ENCODE measurements at places on chromosomes 11 and 22.

DNA sequence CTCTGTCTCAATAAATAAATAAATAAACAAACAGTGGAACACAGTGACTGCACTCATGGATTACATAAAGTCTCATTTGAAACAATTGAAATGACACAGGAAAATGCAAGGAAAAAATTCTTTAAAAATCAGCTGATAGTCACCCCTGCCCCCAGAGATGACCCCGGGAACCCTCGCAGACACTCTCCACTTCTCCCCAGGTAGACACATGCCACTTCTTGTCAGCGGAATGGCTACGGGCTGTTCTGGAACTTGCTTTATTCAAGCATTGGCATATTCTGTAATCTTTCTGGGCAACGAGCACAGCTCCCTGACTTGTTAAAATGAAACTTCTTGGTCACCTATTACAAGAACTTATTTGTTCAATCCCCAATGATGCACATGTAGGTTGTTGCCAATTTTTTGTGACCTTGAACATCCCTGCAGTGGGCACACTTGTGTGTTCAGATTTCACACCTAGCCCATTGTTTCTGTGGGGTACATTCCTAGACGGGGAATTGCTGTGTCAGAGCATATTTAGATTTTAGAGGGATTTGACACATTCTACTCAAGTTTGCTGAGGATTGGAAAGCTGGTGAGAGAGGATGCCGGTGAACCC is 32.8 kb downstream of the MYEOV start:
- DNase-seq = no peak

GRCh38 chr11:73365352-73366264 is 10.6 kb upstream of the RELT start:
- DNase-seq = no peak

DNA sequence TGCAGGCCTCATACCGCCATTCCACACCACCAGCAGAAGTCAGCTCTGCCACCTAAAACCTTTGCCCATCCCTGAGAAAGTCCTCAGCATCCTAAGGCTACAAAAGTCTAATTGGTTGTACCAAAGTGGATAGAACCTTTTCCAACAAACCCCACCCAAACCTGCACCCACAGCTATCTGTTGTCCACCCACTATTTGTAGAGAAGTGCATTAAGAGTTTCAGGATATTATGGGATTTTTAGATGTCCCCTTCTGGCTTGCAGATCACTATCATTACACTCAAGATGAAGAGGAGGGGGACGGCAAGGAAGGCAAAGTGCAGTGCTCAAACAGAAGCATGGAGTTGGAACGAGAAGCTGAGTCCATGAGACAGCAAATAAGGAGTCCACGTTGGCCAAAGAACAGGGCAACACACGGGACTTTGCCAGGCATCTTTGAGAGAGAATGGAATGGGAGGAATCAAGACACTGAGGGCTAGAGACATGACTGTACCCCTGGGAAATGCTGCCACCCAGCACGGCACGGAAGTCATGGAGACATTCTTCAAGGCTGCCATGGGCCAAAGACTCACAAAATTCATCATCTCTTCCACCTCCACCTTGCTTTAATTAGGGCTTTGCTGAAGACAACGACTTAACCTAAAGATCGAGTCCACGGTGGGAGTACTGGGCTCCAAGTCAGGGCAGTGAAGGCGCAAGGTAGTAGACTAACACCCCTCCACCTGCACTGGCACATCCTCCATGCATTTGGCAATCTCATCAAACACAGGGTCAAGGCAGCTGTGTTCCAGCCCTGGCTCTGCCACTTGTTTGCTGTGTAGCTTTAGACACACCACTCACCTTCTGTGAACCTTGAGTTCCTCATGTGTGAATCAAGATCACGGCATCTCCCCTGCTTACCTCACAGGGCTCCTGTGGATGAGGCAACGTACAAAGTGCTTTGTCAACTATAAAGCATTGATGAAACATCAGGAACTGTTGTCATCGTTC is 112.9 kb upstream of the TMEM45B start:
- DNase-seq = no peak

- no peak for DNase-seq
Measured at GRCh38 chr11:32137869-32138268, 47.0 kb downstream of the RCN1 start.

DNA sequence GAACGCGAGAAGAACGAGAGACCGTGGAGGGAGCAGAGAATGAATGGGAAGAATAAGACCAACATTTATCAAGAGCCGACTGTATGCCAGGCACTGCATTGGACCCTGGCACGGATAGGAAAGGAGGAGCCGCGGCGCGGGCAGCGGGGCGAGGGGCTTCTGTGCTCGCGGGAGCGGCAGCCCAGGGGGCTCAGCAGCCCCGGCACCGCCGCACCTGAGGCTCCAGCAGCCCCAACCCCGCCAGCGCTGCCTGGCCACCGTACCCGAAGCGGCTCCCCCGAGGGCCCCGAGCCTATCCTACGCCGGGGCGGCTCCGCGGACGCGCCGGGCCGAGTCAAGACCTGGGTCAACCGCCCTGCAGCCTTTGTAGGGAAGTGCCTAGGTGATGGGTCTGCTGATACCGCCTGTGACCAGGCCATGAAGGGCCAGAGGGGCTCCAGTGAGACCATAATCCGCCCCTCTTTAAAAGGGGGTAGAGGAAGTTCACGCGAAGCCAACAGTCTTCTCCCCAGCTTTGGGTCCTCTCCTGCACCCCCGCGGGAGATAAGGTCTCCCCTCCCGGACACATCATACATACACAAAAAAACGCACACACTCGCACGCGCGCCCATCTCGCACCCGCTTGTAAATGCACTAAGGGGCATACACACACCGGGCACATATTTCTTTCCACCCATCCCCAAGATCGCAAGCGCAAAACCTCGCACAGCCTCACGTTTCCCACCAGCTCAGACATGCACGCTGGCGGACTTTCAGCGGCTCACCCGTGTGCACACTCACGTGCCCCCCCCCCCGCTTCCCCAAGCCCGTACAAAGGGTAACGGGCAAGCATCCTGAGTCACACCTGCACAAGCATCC is 935 bp upstream of the RTN4RL2 start:
- DNase-seq = no peak

DNA sequence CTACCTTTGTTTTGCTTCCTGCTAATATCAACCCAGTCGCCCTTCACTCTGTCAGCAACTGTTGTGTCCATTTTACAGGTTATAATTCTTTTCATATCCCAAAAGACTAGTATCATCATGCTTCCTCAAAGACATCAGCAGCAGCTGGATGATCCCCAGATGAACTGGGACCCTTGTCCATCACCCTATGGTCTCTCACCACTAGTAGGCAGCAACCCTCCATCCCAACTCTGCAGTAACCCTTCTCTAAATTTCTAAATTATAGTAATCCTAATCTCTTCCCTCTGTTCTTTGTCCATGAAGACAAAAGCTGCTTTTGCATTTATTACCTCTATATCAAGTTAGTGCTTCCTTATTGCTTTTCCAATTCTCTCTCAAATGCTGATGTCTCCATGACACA is 1025.8 kb downstream of the FAM181B start:
- no peak for DNase-seq

DNA sequence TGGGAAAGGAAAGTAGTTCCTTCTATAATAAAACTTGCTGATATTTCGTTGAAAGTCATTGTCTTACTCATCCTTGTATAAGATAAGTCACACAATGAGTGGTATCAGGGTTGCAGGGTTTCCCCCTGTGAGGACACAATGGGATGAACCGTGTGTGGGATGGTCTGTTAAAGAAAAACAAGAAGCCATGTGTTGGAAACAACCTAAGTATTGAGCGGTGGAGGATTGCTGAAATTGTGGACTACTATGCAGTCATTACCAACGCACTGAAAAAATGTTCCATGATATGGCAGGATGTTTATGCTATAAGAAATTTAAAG is 28.6 kb downstream of the PTPRJ start:
- DNase-seq = no peak

- no peak for DNase-seq
Measured at GRCh38 chr22:27298332-27298731, 503.2 kb downstream of the MN1 start.

DNA sequence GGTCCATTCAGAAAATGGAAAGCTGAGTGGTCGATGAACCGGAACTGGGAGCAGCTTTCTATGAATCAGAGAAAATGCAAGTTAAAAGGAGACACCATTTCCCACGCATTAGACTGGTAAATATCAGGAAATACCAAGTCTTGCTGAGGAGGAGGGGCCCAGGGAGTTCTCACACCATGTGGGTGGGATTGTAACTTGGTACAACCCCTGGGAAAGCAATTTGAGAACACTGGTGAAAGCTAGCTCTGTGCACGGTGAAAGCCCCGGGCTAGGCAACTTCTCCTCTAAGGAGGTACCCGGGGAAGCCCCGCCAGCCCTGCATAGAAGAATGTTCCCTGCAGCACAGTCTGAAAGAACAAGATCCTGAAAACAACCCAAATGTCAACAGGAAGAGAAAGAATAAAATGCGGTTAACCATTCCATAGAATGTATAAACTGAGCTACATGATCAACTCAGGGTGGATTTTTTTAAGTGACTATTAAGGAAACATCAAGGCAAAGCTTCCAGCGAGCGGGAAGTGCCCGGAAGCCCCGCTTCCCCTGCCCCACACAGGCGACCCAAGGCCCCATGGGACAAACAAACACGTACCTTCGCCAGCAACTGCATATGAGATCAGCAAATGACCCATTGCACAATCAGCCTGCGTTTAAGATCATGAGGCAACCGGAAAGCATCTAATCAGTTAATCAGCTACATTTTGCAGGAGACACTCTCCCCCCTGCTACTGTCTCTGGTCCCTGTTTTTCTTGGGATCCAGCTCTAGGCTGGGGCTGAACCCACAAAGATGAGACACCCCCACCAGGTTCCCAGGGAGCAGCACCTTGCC is 11.3 kb downstream of the SHANK2 start:
- DNase-seq = peak; percentile 85

DNA sequence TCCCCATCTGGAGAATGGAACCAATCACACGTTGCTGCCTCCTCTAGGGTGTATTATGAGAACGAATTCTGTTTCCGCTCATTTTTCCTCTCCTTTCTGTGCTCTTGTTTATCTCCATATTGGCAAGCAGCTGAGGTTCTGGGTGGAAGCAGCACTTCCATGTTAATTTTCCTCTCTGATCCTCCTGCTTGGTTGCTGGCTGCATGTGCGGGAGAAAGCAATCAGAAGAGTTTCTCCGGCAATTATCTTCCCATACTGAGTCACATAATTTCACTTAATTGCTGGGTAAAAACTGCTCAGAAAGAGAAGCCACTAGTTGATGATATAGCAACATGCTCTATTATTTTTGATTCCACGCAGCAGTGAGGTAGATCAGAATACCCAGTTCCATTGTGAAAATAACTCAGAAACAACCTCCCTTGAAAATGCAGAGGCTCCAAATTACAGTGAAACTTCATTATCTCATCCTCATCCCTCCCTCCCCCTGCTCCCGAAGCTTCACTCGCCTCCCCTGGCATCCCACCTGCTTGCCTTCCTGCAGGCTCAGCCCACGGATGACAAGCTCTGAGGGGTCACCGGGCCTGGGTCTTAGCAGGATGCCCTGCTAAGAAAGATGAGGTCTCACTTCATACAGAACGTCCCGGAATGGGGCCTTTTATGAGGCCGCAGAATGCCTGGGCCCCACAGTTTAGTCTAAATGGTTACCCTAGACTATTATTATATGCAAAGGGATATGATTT is 20.4 kb downstream of the FXYD6 start:
- no peak for DNase-seq

DNA sequence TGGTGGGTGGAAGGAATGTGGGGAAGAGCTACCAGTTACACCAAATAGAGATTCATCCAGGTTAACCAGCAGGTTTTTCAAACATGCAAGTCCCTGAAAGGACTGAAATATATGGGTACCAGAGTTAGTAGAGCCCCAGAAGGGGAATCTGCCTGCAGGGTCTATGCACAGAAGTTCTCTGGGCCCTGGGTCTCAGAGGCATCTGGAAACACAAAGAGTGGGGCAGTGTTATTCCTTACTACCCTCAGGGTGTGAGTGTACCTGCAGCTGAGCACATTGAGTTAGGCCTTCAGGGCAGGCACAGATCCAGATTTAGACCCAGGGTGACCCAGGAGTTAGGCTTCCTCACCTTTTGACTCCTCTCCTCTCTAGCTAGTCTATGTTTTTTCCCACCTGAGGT is 43.9 kb upstream of the SWAP70 start:
- no peak for DNase-seq

- DNase-seq = no peak
Measured at GRCh38 chr11:74086242-74086884, 77.5 kb upstream of the UCP3 start.

DNA sequence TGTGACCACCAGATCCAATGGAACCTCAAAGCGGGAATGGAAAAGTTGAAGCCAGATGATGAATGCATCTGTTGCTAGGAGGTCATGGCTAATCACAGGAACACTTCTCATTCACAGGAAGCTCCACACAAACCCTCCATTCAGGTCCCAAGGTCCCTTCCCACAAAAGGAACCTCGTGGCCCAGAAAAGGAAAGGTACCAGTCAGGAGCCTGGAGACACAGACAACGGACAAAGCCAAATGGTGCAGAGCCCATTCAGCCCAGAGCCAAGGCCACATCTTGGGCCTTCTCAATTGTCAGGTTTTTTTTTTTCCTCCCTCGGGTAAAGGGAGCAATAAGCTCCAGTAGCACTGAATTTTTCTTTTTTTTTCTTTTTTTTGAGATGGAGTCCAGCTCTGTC is 87.0 kb downstream of the FAM168A start:
- DNase-seq = no peak

- no peak for DNase-seq
Measured at GRCh38 chr11:20611892-20612291, 12.5 kb downstream of the SLC6A5 start.

GRCh38 chr11:113270080-113270479 is 44.3 kb upstream of the TTC12 start:
- no peak for DNase-seq

DNA sequence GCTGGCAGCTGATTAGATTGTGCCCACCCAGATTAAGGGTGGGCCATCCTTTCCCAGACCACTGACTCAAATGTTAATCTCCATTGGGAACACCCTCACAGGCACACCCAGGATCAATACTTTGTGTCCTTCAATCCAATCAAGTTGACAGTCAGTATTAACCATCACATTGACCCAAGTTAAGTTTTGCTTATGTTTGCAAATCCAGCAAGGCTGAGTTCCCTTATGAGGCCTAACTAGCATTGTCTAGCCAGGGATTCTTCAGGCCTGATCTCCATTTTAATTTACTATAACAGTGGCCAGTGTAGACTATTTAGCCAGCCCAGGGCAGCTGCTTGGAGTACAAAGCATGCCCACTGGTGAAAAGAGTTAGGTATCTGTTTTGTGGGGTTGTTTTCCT is 2.3 kb upstream of the KCTD14 start:
- no peak for DNase-seq

GRCh38 chr11:79918846-79919245 is 478.0 kb upstream of the TENM4 start:
- DNase-seq = no peak

- DNase-seq = no peak
Measured at GRCh38 chr11:121654259-121654842, 201.6 kb upstream of the SORL1-AS1 start.

- peak; percentile 88 for DNase-seq
Measured at GRCh38 chr22:31734512-31734911, 15.4 kb downstream of the PRR14L start.

- DNase-seq = no peak
Measured at GRCh38 chr11:12798609-12799011, 124.4 kb downstream of the TEAD1 start.

DNA sequence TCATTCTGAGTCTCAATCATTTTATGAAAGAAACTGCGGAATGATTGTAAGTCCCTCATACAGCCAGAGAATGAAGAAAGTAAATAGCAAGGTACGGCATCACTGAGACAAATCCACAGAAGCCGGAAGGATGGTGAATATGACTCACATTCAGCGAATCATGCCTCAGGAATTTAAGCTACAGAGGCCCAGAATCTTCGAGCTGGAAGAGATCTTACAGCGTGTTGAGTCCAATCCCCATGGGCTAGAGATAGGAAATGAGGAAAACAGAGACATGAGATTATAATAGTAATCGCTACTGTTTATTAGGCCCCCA is 173.2 kb downstream of the KIF18A start:
- DNase-seq = peak; percentile 98

All from EL (cell line).